Fibroblast of skin of scalp (primary cell): ENCODE measurements at places on chromosomes 11 and 22.

DNA sequence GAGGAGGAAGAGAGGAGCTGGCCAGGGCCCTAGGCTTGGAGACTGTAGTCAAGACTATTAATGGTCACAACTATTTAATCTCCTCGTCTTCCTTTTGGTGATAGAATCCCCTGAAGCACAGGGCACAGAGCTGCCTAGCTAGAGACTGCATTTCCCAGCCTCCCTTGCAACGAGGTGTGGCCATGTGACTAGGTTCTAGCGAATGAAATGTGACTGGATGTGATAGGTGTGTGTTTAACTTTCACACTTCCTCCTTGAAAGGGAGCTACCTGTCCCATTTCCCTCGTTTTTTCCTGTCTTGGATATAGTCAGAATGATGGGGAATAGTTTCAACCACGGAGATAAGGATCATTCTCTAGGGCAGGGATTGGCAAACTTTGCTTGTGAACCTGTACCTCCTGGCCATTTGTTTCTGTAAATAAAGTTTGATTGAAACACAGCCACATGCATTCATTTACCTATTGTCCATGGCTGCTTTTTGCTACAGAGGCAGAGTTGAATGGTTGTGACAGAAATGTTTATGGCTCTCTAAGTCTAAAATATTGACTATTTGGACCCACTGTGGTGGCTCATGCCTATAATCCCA is 313.5 kb downstream of the MIAT start:
- DNase-seq: no peak

GRCh38 chr11:66869567-66869870 is 12.7 kb downstream of the LRFN4 start:
- no peak for DNase-seq

GRCh38 chr11:126515501-126515900 is 160.0 kb downstream of the ST3GAL4 start:
- no peak for DNase-seq

DNA sequence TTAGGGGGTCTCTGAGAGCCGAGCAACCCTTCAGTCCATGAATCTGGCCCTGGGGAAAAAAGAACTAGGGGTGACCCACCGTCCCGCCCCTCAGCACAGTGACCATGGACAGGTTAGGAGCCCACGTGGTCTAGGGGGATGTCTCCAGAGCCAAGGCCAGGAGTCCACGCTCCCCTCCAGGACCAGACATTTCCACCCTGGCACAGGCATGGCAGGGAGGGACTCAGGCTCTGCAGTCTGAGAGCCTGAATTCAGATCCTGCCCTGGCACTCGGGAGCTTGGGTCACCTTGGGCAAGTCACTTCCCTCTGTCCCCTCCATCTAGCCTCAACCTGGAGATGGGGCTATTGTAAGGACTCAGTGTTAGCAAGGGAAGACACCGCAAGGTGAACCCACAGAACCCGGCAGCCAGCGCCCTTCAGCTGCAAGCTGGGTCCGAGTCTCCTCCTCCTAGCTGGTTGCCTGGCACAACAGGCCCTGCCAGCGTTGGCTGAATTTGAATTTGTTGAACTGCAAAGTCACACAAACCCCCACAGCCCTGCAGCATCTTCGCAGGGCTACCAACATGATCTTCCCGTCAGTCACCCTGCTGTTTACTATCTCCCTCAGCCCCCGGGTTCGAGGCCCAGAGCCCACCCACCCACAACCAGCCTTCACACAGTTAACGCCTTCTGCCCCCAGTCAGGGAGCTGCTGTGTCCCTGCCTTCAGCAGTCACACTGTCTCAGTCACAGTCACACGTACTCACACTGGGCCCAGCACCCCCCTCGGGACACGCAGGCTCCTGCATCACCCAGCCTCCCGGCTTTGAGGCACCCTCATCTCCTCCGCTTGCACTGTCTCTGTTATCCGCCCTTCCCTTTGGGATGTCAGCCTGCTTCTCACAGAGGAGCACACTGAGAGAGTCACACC is 603 bp upstream of the PDGFB start:
- no peak for DNase-seq

GRCh38 chr11:12087075-12088004 is 23.1 kb upstream of the MICAL2 start:
- DNase-seq: peak; percentile 93

GRCh38 chr22:22848364-22848866 is 39.2 kb upstream of the IGLL5 start:
- DNase-seq: peak; percentile 45

GRCh38 chr22:49517667-49518185 is 309.9 kb downstream of the BRD1 start:
- DNase-seq: no peak

DNA sequence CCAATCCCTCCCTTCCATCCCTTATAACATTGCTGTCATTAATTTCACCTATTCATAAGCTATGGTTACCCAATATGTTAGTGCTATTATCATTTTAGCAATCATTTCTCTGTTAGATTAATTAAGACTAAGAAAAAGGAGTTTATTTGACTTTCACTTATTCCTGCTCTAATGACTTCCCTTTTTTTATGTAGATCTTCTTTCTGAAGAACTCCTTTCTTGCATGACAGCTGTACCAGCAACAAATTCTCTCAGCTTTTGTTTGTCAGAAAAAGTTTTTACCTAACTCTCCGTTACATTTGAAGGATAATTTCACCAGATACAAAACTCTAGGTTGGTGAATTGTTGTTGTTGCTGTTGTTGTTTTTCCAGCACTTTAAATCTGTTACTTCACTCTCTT is 28.6 kb upstream of the OR8B8 start:
- no peak for DNase-seq

GRCh38 chr11:45158210-45158731 is 11.8 kb downstream of the PRDM11 start:
- DNase-seq: peak; percentile 5

- no peak for DNase-seq
Observed at GRCh38 chr11:1232021-1232882, 9.4 kb downstream of the MUC5B start.

- DNase-seq: peak; percentile 72
Observed at GRCh38 chr11:123054301-123055065, 7.5 kb downstream of the HSPA8 start.

DNA sequence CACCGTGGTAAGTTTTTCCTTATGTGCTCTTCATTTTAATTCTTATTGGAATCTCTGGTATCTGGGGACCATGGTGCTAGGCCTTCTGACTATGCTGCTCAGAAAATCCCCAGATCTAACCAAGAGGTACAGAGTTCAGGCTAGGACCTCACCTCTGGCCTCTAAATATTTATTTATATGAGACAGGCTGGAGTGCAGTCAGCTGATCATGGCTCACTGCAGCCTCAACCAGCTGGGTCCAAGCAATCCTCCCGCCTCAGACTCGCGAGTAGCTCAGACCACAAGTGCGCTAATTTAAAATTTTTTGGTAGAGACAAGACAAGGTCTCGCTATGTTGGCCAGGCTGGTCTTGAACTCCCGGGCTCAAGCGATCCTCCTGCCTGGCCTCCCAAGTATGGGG is 38.4 kb downstream of the PKNOX2 start:
- DNase-seq: no peak

DNA sequence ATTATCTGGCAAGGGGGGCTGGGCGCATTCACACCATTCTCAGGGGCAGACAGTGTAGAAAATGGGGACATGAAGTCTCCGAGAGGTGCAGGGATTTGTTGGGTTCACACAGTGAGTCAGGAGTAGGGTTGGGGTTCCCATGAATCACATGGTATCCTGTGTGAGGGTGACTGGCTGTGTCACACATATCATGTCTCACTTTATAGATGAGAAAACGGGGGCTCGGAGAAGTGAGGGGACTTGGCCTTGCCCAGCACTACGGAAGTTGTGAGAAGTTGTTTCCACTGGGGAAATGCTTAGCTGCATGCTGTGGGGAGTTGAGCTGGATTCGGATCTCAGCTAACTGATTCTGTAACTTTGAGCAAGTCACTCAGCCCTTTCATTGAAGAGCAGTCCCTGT is 4.2 kb downstream of the GAL3ST3 start:
- no peak for DNase-seq

GRCh38 chr22:38139901-38140300 is 29.4 kb upstream of the BAIAP2L2 start:
- DNase-seq: no peak

DNA sequence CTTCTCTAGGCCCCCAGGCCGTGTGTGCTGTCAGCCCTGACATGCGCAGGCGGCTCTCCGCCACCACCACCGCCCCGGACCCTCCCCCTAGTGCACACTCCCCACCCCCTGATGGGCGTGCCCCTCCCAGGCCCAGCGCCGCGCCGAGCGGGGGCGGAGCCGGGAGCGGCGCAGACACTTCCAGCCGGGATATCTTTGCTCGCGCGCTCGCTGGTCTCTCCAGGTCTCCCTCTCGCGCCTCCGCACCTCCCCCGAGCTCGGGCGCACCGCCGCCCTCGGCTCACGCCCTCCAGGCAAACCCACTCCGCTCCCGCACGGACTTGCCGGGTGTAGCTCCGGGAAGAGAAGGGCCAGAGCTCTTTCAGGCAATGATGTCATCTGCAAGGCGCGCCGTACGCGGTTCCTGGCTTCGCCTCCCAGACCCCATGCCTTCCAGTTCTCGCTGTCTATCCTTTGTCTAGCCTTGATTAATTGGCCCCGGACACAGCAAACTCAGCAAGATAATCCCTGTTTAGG is at the start of gene SCN3B:
TSS of gene SCN3B (minus strand) at position 59 of the 516 bp plus-strand sequence. CDS start 823 bp downstream, outside the sequence.
- peak; percentile 58 for DNase-seq

GRCh38 chr11:46290598-46291309 is 13.3 kb downstream of the CREB3L1 start:
- peak; percentile 99 for DNase-seq

DNA sequence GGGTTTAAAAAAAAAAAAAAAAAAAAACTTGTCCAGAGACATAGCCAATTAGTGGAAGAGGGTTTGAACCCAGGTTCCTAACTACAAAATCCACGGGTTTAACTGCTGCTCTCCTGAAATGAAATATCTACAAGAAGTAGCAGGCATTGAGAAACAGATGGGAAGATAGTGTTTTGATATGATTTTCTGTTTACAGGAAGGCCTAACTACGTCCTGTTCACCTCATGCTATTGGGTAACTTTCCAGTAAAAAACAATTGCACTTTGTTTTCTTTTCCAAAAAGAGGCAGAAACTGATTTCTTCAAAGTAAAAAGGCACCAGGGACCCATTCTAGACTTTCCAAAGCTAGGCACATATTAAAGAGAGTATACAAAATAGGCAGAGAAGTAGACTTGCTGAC is 5.9 kb upstream of the C11orf91 start:
- no peak for DNase-seq

GRCh38 chr11:70201882-70202861 is 924 bp upstream of the FADD start:
- DNase-seq: peak; percentile 28

GRCh38 chr11:103488031-103488461 is 378.8 kb downstream of the DYNC2H1 start:
- DNase-seq: no peak

DNA sequence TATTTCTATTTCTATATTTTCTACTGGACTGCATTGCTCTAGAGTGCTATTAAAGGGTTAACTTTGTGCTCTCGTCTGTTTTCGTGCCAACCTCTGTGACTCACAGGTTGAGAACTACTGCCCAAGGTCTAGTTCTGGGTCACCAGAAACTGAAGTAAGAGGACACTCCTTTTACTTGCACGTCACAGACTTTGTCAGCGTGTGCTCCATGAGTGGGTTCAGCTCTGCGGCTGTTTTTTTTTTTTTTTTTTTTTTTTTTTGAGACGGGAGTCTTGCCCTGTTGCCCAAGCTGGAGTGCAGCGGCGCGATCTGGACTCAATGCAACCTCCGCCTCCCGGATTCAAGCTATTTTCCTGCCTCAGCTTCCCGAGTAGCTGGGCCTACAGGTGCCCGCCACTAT is 49.8 kb downstream of the CLMP start:
- peak; percentile 73 for DNase-seq

GRCh38 chr22:50058906-50059880 is 1.1 kb upstream of the TTLL8 start:
- peak; percentile 34 for DNase-seq

- DNase-seq: peak; percentile 72
Observed at GRCh38 chr11:63023841-63024648, 8.4 kb upstream of the SLC22A8 start.

GRCh38 chr22:46857142-46857884 is 94.9 kb downstream of the TBC1D22A start:
- peak; percentile 72 for DNase-seq

DNA sequence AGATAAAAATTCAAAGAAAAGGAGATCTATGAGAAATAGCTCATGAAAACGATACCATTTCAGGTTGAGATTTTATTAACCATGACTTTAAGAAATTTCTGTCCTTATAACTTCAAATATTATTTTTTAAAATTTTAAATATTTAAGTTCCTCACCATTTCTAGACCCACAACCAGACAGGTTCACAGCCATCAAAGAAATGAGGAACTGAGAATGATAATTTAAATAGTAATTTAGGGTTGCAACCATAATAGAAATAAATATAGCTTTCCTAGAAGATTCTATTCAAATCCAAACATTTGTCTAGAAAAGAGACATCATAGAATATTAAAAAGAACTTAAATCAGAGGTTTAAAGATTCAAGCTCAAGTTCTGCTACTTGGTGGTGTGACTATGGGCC is 5.9 kb upstream of the VWA5A start:
- DNase-seq: no peak

GRCh38 chr11:118838905-118839553 is 44.7 kb upstream of the CXCR5 start:
- DNase-seq: no peak

DNA sequence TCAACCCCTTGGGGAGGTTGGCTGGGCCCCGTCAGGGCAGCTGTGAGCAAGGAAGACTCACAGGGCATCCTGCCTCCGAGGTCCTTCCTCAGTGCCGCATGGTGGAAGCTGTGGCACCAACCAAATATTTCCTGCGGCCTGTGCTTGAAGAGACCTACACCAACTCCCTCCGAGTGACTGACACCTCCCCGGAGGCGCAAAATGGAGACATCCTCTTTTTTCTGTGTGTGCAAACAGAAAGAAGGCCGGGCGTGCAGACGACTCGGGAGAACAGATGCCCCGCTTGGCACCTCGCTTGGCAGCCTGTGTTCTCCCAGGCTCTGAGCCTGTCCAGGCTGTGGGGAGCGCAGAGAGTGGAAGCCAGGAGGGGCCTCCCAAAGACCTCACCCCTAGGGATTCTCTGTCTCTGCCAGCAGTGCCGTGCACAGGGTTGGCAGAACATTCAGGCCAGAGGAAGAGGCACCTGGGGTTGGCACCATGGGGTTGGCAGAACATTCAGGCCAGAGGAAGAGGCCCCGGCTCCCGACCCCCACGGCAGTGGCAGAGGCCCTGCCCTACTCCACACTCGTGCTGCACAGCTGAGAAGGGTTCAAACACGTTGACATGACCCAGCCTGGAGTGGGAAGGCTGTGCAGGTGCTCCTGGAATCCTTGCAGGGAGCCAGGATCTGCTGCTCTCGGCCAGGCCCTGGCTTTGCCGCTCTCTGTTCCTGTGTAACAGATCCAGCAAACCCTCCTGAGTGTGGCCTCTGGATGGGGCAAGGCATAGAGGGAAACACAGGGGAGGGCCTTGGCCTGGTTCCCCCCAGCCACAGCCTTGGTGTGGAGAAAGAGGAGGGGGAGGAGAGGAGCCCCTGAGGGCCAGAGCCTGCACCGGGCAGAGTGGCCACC is 805.5 kb downstream of the BRD1 start:
- DNase-seq: no peak

- no peak for DNase-seq
Observed at GRCh38 chr11:78465169-78465942, 47.7 kb upstream of the GAB2 start.
